ENCODE measurements at places on chromosomes 12 and 14.

DNA sequence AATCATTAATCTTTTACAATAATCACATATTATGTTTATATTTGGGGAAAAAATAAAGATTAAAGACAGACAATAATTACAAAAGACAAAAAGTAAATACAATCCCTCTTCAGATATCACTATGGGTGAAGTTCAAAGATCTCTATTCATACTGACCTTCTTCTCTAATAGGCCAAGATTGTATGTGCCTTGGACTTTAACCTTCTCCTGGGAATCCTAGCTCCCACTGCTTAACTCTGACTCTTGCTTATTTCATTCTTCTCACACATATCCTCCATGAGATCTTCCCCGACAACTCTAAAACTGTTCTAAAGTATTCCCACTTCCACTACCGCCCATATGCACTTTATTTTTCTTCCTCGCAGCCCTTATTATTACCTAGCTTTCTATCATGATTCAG is 83.8 kb downstream of the EEA1 start:
- DNase-seq = no peak

DNA sequence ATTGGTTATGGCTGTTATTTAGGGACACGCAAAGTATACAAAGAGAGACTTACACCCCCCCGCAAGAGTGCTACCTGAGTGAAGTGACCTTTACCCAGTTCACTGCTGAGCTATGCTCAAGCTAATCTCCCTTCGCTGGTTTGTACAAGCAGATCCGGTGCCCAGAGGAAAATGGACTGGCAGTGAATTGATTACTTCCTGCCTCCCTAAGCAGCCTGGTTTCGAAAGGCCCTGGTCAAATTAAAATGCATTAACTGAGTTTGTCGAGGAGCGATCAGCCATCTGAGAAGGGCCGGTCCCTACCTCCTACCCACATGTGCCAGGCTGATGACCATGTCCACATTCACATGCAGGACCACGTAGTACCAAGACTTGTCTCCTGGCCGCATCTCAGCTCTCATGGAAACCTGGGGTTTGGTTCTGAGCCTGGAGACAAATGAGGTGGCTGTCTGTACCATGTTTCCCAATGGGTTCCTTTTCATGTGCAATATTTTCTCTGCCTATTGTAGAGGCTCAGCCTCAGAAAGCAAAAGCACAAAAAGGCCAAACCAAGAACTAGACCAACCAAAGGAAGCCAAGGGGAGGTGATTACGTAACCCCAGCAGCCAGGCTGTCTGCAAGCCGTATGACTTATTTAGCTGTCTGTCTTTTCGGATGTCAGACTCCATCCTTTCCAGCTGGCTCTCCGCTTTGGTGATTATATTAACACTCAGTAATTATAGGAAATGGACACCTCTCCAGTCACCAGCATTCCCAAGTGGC is 284.7 kb upstream of the PWP1 start:
- no peak for DNase-seq

DNA sequence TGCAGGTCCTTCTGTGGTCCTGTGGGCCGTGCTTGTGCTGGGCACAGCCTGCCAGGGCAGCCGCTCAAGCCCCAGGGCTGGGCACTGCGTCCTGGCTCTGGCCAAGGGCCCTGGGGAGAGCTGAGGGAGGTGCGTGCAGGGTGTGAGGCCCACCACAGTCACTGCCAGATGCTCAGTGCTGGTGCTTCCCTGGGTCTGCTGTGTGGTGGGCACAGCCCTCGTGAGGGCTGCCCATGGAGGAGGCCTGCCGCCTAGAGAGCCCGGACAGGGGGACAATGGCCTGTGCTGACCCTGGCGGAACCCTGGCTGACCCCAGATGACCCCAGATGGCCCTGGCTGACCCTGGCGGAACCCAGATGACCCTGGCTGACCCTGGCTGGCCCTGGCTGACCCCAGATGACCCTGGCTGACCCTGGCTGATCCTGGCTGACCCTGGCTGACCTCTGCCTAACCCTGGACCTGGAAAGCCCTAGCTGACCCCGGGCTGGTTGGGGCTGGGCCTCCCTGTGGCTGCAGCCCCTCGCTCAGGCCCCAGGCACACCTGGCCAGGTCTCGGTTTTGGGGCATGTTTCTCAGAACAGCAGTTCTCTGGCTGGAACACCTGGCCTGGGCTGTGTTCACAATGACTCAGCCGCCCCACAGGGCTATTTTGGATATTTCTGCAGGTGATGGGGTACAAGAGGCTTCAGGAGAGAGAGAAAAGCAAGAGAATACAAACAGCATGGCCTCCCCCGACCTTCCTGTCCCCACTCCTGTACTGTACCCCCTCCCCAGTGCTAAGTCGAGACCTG is 55.4 kb downstream of the TMEM121 start:
- no peak for DNase-seq

DNA sequence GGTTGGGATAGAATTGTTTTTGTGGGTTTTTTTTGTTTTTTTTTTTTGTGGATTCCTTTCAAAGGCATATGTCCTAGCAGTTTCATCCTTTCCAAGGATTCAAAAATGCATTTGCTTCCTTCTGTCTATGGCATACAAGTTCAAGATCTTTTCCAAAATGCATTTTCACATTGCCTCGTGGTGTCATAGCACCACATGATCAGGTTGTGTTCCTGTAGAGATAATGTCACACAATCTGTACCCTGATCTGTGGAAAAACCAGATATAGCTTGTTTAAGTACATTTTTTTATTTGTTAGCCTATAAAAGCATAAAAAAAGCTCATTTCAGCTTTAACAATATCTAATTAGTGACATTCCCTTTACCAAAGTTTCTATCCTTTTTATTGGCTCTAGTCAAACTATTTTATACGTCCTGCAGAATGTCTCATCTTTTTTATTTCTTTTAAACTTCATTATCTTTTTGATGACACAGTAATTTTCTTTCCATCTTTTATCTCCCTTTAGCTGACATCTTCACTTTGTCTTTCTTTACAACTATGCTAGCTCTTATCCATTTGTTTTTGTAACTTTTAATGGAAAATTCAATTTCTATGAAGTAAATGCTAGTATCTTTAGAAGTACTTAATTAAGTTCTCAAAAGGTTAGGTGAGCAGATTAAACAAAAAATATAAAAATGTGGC is 106.0 kb upstream of the NOVA1 start:
- no peak for DNase-seq

DNA sequence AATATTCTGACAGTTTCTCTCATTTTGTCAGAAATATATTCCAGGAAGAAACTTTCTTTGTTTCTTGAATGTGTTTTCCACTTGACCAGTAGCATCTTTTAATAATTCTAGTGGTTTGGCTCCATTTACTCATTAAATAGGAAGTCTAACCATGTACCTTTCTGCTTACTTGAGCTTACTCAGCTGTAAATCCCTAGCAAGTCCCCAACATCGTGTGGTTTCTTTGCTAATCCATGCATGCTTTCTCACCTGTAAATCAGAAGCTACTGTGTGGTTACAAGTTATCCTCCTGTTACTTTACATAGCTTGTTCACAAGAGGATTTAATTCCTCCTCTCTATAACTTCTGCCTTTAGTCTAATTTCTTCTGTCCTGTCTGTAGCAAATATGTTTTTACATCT is 227.7 kb downstream of the FSCB start:
- no peak for DNase-seq

GRCh38 chr12:11927286-11927935 is 143.3 kb upstream of the BCL2L14 start:
- DNase-seq = no peak

GRCh38 chr14:68896132-68896531 is 83.0 kb downstream of the ACTN1 start:
- DNase-seq = no peak

DNA sequence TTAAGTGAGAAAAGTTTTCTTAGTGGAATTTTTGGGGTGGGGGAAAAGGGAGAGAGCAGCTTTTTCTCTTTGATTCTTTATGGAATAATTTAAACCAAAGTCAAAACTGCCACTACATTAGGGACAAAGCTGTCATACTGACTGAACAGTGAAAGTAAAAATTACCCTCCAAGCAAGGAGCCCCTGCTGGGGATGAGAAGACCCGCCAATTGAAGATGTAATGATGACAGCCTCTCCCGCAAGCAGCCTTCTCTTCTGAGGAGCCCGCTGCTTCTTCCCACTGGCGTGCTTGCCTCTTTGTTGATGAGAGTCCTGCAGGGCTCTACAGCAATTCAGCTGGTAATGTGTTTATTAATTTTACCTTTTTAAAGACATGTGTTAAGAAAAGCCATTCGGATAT is 151.0 kb downstream of the EFCAB11 start:
- no peak for DNase-seq

DNA sequence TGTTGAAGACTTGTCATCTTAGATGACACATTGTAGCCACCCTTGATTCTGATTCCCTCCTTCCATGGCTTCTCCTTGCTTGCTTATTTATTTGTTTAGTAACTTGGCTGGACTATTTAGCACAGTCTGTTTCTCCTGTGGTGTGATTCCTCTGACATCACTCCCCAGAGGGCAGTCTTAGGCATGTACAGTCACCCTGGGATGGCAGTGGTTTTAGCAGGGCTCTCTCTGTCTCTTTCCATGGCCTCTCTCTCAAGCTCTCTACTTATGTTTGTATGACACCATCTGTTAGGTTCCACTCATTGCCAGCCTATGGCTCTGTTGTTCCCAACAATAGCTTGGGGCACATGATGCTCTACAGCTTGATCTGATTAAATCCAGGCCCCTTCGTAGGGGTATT is 158.3 kb downstream of the ADGRD1 start:
- no peak for DNase-seq

DNA sequence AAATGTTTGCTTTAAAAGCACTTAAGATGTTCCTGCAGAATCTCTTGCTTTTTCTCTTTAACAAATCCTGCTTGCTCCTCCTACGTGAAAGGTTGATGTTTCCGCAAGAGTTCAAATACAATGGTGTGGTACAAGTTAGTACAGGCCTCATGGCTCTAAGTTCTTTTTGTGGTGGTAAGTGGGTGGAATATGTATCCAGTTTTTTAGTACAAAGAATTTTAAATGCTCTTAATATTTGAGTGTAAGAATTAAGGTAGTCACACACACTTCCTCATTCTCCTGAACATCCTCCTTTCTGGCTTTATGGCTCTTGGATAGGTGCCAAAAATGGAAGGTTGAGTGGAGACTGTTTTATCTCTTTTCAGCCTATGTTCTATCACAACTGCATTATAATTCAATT is 1.8 kb downstream of the OTOGL start:
- no peak for DNase-seq

- DNase-seq = no peak
Observed at GRCh38 chr12:110983811-110984210, 63.4 kb upstream of the MYL2 start.

- DNase-seq = no peak
Observed at GRCh38 chr12:104520242-104520900, 63.6 kb downstream of the CHST11 start.

GRCh38 chr12:1768615-1769014 is 51.8 kb upstream of the LRTM2 start:
- no peak for DNase-seq

DNA sequence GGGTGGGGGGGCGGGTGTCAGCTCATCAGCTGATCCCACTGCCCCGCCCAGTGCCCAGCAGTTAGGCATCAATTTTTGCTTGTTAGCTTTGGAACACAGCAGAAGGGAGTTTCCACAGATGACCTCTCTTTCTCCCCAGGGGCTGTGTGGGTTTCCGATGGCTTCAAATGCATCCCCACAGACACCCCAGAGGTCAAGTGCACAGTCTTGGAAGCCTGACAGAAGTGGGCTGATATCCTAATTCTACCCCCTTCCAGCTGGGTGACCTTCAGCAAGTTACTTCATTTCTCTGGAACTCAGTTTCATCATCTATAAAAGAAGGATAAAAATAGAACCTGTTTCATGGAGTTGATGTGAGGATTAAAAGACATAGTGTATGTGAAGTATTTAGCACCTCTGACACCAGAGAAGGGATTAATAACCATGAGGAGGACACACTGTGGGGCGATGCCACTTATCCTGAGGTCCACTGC is 22.0 kb downstream of the TTC9 start:
- no peak for DNase-seq

DNA sequence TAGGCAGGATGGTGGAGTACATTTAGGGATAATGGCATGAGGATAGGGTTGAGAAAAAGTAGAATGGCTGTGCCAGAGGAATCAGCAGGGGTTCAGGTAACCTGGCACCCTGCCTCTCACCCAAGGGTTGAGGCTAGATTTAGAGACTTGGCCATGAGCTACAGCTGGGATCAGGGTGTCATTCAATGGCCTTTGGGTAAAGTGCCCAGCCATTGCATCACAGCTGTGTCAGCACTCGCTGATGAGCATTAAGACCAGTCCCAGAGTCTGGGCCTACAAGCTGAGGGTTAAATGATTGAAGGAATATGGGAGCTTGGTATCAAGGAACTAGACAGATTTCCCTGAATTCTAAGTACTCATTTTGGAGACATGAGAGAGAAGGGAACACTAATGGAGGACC is 113.9 kb downstream of the PRIMA1 start:
- DNase-seq = no peak

All from CD4-positive, alpha-beta T cell treated with Interleukin-21 for 1 hour (primary cell).